HS-5 (cell line): ENCODE measurements at places on chromosomes 7 and 10.

DNA sequence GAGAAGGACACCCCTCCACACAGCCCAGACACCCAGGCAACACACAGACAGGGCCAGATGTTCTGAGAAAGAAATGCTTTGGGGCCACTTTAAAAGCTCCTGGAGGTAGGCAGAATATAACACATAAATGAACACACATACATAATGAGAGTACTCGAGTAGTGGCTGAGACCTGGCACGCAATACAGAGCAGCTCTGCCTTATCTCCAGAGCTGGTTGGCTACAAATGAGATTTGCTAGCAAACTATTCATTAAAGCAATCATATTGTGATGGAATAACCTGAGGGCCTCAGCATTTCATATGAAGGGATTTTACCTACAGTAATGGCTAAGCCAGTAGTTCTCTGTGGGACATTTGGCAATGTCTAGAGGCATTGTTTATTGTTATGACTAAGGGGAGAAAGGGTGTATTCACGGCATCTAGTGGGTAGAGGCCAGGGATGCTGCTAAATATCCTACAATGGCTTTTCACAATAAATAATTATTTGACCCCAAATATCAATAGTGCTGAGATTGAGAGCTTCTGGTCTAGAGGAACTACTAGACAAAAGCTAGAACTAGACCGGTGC is 5.5 kb upstream of the IMPDH1 start:
- no peak for DNase-seq

GRCh38 chr7:136971776-136972175 is 103.3 kb downstream of the CHRM2 start:
- DNase-seq: no peak

- DNase-seq: no peak
Measured at GRCh38 chr10:85527616-85528317, 838.8 kb downstream of the GRID1 start.

GRCh38 chr10:42734536-42734935 is 48.1 kb upstream of the BMS1 start:
- DNase-seq: no peak

DNA sequence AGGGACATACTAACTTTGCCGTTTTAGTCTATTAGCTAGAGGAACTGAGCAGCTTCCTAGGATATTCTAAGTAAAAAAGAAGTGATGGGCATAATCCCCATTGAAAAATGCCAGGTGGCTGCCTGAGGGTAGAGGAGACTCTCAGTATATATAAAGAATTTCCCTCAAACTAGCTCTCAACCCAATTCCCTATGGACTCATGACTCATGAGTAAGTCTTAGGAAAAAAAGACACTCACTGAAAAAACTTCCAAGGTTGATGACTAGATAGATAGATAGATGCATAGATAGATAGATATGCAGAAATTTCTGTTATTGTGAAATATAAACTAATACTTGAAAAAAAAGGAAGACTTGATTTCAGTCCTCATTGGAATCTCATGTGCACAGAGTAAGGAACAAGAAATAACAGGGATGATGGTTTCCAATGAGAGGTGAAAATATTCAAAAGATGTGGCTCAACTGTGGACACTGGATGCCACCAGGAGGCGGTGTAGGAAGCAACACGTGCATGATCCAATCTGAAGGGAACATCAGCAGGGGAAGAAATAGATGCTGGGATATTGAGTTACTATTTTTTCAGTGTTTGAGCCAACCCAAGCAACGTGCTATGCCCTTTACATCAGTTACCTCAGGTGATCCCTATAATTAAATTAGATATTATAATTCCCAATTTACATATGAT is 711.0 kb upstream of the LRRTM3 start:
- peak; percentile 28 for DNase-seq

GRCh38 chr10:100535715-100536353 is at the start of gene HIF1AN:
TSS of gene HIF1AN (plus strand) at chr10:100535943. CDS start at chr10:100535959, 16 bp downstream.
- DNase-seq: peak; percentile 84

GRCh38 chr10:14543904-14544210 is 213.1 kb upstream of the FRMD4A start:
- DNase-seq: no peak

GRCh38 chr10:103905441-103905840 is 12.5 kb downstream of the STN1 start:
- DNase-seq: no peak

DNA sequence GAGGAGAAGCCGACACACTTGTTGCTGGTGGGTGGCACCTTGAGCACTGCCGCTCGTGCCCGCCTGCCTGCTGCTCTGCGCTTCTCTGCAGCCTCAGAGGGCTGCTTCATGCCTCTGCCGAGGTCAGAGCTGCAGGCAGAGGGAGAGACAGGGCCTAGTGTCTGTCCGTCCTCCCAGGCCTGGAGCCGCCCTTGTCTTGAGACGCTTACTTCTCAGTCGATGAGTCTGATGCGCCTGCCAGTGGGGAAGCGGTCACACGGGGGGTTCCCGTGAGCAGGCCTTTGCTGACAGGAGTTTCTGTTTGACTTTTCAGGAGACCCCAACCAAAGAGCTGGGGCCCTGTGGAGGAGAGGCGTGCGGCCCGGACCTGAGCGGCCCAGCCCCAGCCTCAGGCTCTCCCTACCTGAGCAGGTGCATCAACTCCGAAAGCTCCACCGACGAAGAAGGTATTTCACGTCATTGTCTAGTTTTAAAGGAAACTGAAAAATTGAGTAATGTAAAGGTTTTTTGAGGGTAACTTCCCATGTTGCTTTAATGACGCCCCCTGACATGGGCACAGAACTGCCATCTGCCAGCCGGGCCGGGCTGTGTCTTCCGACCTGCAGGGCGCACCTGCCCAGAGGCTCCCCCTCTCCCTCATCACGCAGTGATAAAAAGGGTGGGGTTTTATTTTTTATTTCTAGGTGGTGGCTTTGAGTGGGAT is 7.8 kb upstream of the BHLHA15 start:
- no peak for DNase-seq

GRCh38 chr10:4271193-4271592 is 486.2 kb upstream of the KLF6 start:
- no peak for DNase-seq

- no peak for DNase-seq
Measured at GRCh38 chr7:122136639-122137245, 7.3 kb downstream of the AASS start.

DNA sequence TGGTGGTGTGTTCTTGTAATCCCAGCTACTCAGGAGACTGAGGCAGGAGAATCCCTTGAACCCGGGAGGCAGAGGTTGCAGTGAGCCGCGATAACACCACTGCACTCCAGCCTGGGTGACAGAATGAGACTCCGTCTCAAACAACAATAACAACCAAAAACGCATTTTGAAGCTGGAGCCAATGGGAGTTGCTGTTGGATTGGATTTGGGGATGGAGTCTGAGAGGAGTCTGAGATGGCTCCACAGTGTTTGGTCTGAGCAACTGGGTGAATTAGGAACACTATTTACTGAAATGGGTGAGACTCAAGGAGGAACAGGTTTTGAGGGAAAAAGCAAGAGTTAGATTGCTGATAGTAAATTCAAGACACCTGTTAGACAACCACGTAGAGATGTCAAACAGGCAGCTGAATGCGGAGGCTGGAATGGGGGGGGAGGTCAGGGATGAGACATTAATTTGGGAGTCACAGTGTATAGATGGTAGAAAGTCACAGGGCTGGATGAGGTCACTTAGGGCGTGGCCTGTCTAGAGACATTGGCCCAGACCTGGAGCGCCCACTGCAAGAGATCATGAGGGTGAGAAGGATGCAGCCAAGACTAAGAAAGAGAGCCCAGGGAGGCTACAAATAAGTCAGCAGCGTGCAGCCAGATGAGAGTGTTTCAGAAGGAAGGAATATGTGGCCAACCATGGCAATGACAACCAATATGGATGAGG is 56.4 kb downstream of the CYCS start:
- DNase-seq: no peak

DNA sequence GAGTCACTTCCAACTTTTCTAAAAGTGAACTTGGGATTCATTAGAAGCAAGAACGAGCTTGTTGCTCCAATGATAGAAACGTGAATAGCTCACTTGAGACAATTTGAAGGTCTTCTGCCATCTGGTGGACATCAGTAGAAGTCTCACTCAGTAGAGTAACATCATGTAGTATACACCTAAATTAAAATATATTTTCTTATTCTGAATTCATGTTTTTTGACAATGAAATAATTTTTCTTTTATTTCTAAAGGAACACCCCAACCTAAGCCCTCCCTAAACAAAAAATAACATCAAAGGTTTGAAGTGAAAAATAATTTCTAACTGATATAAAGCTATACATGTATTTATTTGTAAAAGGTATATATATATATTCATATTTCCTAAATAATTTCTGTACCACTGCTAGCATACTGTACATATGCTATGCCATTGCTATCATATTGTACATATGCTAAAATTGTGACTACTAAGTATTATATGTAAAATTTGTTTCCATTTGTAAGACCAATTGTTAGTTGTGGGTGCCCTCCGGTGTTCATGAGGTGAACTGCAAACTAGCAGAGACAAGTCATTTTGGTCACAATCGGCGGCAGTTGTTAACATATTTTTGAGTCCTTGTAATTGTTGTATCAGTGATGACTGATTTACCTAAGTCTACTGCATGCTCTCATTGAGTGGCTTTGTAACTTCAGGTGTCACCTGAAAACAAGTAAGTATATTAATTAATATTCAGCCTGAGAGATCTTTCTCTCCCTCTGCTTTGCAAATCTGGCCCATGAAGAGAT is 121.9 kb downstream of the PTPRZ1 start:
- DNase-seq: peak; percentile 37

DNA sequence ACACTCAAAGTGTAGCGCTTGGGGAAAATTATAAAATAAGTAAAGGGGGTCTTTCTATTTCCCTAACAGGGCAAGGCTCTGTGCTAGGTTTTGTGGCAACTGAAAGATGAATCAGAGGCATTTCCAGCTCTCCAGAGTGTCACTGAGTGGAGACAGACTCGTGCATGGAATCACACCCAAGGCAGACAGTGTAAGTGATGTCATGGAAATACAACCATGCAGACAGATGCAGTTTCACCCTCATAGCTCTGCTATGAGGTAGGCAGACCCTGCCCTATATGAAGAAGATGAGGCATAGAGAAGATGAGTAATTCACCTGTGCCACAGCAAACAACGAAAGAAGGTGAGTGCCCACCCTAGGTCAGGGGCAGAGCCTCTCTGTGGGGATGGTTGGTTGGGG is 57.2 kb upstream of the PITRM1 start:
- DNase-seq: no peak

GRCh38 chr7:30682212-30683083 is at the start of gene CRHR2:
TSS of gene CRHR2 (minus strand) at chr7:30682456. CDS start at chr7:30682280, 176 bp downstream.
- no peak for DNase-seq

- no peak for DNase-seq
Measured at GRCh38 chr7:159086301-159086925, 58.3 kb downstream of the VIPR2 start.

DNA sequence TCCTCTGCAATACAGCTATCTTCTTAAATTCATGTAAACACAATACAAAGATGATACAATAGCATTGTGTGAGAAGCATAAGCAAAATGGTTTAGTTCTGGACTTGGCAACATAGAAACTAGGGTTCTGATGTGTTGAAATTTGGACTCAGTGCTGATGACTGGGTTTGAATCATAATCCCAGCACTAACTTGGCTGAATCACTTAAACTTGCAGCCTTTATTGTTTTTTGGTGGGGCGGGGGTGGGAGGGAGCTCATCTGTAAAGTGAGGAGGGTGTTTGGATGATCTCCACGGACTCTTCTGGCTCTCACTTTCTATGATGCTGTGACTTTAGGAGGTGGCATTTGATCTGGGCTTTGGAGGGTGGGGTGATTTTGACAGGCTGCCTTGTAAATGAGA is 158.2 kb downstream of the WNT2 start:
- no peak for DNase-seq

GRCh38 chr7:90025771-90026170 is 128.5 kb upstream of the STEAP1 start:
- no peak for DNase-seq
